Spinal cord (tissue), 10 donors: ENCODE measurements at places on chromosomes 1 and 21.

- H3K4me1 ChIP-seq = peaks cover 12% of the 10 kb centered on the region
- H3K27ac ChIP-seq = no peak overlapping the region
- no peaks in the 10 kb centered on the region for H3K36me3 ChIP-seq
- no peaks in the 10 kb centered on the region for H3K27me3 ChIP-seq
These were observed 72.2 kb upstream of the SLC25A33 start for GRCh38 chr1:9466780-9467758.

GRCh38 chr1:246949956-246950355, 18.2 kb upstream of the AHCTF1 start:
- no peaks in the 10 kb centered on the region for H3K27me3 ChIP-seq
- no peak overlapping the region for H3K4me3 ChIP-seq
- no peaks in the 10 kb centered on the region for H3K36me3 ChIP-seq
- no peak overlapping the region for H3K27ac ChIP-seq
- no peaks in the 10 kb centered on the region for H3K4me1 ChIP-seq
- DNase-seq = no peak

DNA sequence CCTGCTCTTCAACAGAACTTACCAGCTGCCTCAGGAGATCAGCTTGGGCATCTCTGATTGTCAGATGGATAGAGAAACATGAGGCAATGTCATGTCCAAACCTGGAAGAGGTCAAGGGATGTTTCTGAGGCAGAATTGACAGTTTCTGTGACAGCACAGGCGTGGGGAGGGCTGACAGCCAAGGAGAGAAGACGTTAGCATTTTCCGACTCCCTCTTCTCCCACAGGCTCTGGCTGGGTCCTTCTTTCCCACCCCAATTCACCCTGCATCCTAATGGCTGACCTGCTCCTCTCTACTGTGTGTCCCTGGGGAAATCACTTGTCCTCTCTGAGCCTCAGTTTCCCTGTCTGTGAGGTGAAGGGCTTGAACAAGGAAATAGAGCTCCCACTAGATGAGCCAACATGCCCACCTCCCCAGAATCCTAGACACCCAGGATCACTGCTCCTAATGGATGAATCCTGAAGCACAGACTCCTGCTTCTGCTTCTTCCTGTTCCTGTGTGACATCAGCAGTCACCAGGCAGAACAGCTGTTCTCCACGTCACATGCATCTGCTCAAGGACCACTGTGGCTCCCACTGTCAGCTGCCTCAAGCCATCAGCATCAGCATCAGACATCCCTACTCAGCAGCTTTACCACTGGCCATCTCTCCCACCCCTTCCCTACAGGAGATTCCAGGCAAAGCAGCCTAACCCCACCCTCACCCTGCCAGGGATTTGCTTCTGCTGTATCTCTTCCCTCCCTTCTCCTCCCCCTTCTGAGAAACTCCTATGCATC, 408.0 kb downstream of the MATN1 start:
- H3K27ac ChIP-seq = no peak overlapping the region
- H3K36me3 ChIP-seq = no peaks in the 10 kb centered on the region
- no peaks in the 10 kb centered on the region for H3K27me3 ChIP-seq
- DNase-seq = no peak

DNA sequence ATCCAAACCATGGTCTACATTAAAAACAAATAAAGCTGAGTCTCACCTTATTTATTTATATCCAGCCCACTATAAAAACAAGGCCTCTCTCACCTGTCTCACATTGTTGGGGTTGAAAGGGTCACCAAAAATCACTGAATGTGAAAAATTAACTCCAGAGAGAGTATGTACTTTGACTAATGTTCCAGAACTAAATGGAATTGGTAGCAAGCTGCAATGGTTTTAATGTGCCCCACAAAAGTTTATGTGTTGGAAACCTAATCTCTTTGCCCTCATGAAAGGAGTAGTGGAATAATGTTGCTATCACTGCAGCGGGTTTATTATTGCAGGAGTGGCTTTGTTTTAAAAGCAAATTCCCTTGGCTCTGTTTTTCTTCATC, 230.3 kb downstream of the LTN1 start:
- H3K4me1 ChIP-seq = no peaks in the 10 kb centered on the region
- H3K27ac ChIP-seq = no peak overlapping the region
- H3K4me3 ChIP-seq = no peak overlapping the region
- no peaks in the 10 kb centered on the region for H3K27me3 ChIP-seq
- H3K36me3 ChIP-seq = no peaks in the 10 kb centered on the region
- DNase-seq = no peak

DNA sequence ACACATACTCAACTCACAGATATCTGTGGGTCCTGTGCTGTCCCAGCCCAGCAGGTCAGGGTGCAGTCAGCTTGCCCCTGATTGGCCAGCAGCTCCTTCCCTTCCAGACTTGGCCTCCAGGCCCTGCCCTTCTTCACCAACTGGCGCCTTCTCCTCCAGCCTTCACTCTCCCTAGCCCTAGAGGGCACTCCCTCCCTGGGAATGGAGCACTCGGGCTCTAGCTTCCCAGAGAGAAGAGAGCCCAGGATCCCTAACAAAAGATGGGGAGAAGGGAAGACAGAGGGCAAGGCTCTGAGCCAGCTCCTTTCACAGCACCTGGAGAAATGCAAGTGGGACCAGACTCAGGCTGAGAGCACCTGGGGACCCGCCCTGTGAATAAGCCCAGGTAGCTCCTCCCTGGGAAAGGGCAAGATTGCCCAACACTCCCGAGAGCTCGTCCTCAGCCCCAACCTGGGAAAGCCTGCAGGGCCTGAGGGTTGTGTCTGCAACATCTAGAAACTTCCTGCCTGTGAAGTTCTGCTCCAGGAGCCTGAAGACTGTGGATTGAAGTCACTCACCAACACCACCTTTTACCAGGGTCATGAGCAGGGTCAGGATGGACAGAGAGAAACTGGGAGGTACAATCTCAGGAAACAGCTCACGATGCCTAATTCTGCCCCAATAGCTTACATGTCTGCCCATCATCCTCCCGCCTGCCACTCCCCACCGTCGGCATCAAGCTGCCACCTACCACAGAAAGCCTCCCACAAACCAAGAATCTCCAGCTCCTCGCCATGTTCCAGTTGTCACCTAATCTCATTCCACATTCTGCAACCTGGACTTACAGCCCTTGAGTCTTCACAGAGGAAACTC, at the start of gene PGLYRP4:
Gene PGLYRP4 (minus strand): TSS at position 331 of the 852 bp plus-strand sequence. CDS start 909 bp downstream, outside the sequence.
- no peaks in the 10 kb centered on the region for H3K4me1 ChIP-seq
- H3K27ac ChIP-seq = no peak within 1 kb of the TSS
- no peaks in the 10 kb centered on the region for H3K27me3 ChIP-seq
- no peak within 1 kb of the TSS for H3K4me3 ChIP-seq

DNA sequence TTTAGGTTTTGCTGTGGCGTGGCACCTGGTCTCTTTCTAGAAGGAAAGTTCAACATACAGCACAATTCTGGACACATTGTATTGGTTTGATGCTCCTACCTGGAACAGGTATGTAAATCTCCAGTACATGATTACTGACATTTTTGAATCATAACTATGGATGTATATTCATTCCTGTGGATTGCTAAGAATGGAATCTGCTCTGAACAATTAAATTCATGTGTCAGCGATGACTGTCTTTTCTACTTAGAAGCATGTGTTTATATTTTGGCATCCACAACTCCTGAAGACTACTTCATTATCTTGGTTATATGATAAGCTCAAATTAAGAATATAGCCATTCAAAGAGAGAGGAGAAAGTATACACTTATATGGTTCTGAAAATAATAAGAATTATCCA, 291.8 kb downstream of the CHRM3 start:
- DNase-seq = no peak
- H3K27ac ChIP-seq = no peak overlapping the region
- no peak overlapping the region for H3K4me3 ChIP-seq

DNA sequence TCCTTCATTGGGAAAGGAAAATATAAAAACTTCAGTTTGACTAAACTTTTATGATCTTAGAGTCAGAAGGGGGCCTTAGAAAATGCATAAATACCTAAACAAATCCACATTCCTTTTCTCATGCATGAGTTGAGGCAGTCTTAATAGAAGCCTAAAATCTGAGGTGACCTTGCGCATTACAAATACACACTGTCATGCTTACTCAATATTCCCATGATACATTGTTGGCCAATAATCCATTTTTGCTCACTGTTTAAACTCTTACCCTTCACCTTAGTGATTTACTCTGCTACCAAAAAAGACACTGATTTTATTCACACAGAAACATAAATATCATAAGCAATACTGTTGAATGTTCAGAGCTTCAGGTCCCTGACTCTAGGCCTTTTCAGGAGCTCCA, 19.1 kb upstream of the TMCO1 start:
- H3K27me3 ChIP-seq = no peaks in the 10 kb centered on the region
- no peaks in the 10 kb centered on the region for H3K4me1 ChIP-seq
- DNase-seq = no peak
- no peaks in the 10 kb centered on the region for H3K36me3 ChIP-seq
- H3K4me3 ChIP-seq = no peak overlapping the region

- DNase-seq = no peak
- H3K4me3 ChIP-seq = no peak overlapping the region
- H3K27me3 ChIP-seq = no peaks in the 10 kb centered on the region
- H3K4me1 ChIP-seq = no peaks in the 10 kb centered on the region
- H3K36me3 ChIP-seq = no peaks in the 10 kb centered on the region
These were observed 642.8 kb downstream of the USP25 start for GRCh38 chr21:16372586-16372985.

GRCh38 chr1:30132602-30133286, 590.6 kb downstream of the MATN1 start:
- no peaks in the 10 kb centered on the region for H3K36me3 ChIP-seq
- no peaks in the 10 kb centered on the region for H3K27me3 ChIP-seq
- DNase-seq = no peak
- no peak overlapping the region for H3K4me3 ChIP-seq
- no peak overlapping the region for H3K27ac ChIP-seq

DNA sequence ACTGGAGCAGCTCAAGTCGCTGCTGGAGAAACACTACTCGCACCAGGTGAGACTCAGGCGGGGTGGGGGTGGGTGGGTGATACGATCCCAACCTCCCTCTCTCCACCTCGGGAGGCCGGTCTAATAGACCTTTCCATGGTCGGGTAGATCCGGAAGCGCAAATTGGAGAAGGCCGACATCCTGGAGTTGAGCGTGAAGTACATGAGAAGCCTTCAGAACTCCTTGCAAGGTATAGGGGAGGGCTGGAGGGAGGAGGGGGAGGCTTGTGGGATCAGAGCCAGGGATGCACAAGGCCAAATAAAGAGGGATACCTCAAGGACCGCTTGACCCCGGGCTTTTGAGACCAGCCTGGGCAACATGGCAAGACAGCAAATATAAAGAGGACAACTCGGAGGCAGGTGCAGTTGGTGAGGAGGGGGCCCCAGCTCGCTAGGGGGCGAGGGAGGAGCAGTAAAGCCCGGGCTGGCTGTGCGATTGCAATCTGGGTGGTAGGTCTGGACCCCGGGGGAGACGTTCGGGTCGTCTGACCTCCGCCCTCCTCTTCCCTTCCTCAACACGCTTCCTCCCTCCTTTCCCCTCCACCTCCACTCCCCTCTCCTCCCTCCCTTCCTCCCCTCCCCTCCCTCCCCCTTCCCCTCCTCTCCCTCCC, 546 bp downstream of the HES3 start:
- H3K4me3 ChIP-seq = no peak overlapping the region
- no peak for DNase-seq
- H3K27ac ChIP-seq = no peak overlapping the region
- H3K36me3 ChIP-seq = peaks cover 6% of the 10 kb centered on the region
- peaks cover 63% of the 10 kb centered on the region for H3K27me3 ChIP-seq
- H3K4me1 ChIP-seq = peaks cover 73% of the 10 kb centered on the region

GRCh38 chr1:14165371-14165801, 433.1 kb upstream of the KAZN start:
- H3K4me1 ChIP-seq = peaks cover 27% of the 10 kb centered on the region
- no peaks in the 10 kb centered on the region for H3K27me3 ChIP-seq
- no peak overlapping the region for H3K27ac ChIP-seq
- peak; percentile 82 for DNase-seq
- H3K36me3 ChIP-seq = no peaks in the 10 kb centered on the region

- no peaks in the 10 kb centered on the region for H3K36me3 ChIP-seq
- H3K4me1 ChIP-seq = no peaks in the 10 kb centered on the region
- no peak for DNase-seq
These were observed 346.2 kb downstream of the BARHL2 start for GRCh38 chr1:90370686-90371447.

- no peaks in the 10 kb centered on the region for H3K27me3 ChIP-seq
- no peak overlapping the region for H3K27ac ChIP-seq
- H3K4me1 ChIP-seq = peaks cover 8% of the 10 kb centered on the region
- DNase-seq = no peak
- H3K4me3 ChIP-seq = no peak overlapping the region
These were observed 56.5 kb upstream of the BCAR3 start for GRCh38 chr1:93738075-93738622.

GRCh38 chr1:165456861-165457260, 11.9 kb upstream of the RXRG start:
- no peak overlapping the region for H3K27ac ChIP-seq
- no peaks in the 10 kb centered on the region for H3K27me3 ChIP-seq
- no peaks in the 10 kb centered on the region for H3K36me3 ChIP-seq
- no peak for DNase-seq

DNA sequence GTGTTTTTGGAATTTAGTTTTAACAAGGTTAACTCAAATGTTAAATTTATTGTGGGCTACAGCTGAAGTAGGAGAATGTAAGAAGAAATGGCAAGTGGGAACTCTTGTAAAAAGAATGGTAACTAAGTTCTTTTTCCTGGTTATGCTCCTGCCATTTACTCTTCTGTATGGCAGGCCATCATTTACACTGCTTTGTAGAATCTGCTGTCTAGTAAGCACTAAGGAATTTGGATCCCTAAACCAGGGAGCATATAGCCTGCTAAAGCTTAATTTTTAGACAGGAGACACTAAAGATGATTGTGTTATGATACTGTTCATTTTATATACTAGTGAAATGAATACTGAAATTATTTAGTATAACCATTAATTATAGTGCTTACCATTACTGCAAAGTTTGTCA, 85.3 kb downstream of the CAMTA1 start:
- peaks cover 5% of the 10 kb centered on the region for H3K36me3 ChIP-seq
- H3K27ac ChIP-seq = peak overlapping the region; percentile 49
- H3K27me3 ChIP-seq = no peaks in the 10 kb centered on the region
- no peak overlapping the region for H3K4me3 ChIP-seq
- DNase-seq = no peak

DNA sequence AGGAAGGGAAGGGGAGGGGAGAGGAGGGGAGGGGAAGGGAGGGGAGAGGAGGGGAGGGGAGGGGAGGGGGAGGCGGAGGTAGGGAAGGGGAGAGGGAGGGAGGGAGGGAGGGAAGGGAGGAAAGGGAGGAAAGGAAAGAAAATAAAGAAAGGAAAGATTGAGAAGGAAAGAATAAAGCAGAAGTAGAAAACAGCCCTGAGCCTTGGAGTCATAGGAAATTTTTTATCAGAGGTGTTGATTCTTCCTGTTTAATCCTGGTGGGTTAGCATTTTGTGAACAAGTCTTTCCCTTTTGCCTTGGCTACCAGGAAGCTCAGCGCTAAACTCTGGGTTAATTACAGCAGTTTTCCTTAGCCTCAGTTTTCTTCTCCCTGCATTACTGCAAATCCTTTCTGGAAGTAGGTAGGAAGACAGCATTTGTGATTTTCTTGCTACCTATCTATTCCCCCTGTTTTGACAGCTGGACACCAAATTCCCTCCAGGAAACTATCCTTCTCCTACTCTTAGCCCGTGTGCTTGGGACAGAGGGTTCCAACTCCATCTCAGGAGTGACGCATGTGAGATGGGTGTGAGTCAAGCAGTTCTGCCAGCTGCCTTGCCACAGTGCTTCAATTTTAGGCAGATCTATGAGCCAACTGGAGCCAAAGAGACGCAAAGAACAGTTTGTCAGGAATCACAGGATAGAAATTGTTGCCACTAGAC, 26.9 kb downstream of the TOMM20 start:
- H3K4me3 ChIP-seq = no peak overlapping the region
- no peaks in the 10 kb centered on the region for H3K27me3 ChIP-seq
- H3K36me3 ChIP-seq = no peaks in the 10 kb centered on the region
- H3K4me1 ChIP-seq = peaks cover 5% of the 10 kb centered on the region
- no peak for DNase-seq
